ENCODE measurements at places on chromosomes 1 and 21.

DNA sequence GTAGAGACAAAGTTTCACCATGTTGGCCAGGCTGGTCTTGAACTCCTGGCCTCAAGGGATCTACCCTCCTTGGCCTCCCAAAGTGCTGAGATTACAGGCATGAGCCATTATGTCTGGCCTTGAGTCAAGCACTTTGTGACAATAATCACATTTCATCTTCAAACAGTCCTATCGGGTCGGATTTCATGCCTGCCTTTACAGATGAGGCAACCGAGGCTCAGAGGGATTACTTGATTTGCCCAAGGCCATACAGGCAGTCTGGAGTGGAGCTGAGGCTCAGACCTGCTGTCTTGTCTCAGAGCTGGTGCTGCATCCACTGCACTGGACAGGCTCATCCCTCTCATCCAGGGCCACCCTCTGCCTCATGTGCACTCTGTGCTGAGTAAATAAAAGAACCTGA lies 26.6 kb downstream of the FAM151A start:
- DNase-seq, result peak; percentile 54

DNA sequence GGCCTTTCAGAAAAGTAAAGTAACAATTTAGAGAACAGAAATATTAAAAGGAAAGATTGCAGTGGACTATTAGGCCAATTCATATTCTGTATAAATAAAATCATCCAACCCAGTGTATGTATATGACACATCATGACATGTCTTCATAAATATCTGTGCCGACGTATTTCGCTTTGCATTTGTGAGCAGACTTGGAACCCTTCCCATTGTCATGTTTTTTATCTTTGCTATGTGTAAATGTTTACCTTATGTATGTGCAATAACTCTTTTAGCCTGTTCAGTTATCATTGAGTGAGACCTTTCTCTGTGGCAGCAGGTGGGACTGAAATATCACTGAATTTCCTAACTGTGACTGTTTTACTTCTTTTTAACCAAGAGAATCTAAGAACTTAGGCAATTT lies 58.0 kb upstream of the FAM3B start:
- DNase-seq, result no peak

- peak; percentile 41 for DNase-seq
These were observed 38.5 kb upstream of the LDLRAP1 start for GRCh38 chr1:25504706-25505595.

DNA sequence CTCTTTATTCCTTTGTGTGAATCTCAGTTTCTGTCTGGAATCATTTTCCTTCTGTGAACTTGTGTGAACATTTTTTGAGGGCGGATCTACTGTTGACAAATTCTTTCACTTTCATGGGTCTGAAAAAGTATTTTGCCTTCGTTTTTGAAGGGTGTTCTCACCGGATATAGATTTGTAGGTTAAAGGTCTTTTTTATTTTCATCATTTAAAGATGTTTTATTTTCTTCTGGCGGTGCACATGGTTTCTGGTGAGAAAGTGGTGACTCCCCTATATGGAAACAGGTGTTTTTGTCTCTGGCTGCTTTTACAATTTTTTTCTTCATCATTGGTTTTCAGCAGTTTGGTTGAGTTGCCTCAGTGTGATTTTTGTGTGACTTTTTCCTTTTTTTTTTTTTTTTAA lies 94.9 kb downstream of the DYRK1A start:
- peak; percentile 36 for DNase-seq

- DNase-seq, result no peak
These were observed 42.5 kb upstream of the SYT2 start for GRCh38 chr1:202752774-202753173.

DNA sequence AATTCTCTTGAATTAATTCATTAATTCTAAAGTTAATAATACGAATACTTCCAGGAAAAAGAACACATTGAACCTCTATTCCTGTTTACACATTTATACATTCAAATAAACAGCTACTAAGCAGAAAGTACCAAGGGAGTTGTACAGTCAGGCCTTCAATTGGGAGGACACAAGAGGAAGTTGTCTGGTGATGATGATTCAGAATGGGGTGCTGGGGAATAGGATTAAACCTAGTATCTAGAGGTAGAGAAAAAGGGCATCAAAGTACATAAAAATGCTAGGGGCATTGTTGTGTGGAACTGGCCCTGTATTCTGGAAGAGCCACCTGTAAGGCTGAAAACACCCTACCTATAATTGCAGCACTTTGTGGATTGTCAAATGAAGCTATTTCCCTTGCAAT lies 71.7 kb upstream of the MROH9 start:
- no peak for DNase-seq

GRCh38 chr1:229251185-229251584 lies 19.7 kb upstream of the RAB4A start:
- DNase-seq, result no peak

DNA sequence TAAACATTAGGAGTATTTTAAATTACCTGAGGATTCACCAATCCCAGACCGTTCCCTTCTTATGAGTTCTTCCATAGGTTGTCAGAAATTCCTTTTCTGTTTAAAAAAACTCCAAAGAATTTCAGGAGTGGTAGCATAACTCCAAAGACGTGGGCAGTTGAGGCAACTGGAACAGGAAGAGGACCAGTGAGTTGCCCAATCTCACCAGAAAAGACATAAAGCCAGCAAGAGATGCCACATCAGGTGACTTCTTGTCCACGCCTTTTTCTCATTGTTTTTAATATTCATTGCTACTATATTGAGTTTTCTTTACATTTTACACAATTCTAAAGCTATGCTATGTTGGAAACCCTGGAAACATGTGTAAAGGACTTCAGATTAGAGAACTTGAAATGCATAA lies 88.1 kb upstream of the JAK1 start:
- no peak for DNase-seq

- peak; percentile 65 for DNase-seq
These were observed at the start of gene KCNE1 for GRCh38 chr21:34511787-34512455. Gene KCNE1 (minus strand): TSS chr21:34512210. CDS start chr21:34449634, 62,576 bp downstream.

DNA sequence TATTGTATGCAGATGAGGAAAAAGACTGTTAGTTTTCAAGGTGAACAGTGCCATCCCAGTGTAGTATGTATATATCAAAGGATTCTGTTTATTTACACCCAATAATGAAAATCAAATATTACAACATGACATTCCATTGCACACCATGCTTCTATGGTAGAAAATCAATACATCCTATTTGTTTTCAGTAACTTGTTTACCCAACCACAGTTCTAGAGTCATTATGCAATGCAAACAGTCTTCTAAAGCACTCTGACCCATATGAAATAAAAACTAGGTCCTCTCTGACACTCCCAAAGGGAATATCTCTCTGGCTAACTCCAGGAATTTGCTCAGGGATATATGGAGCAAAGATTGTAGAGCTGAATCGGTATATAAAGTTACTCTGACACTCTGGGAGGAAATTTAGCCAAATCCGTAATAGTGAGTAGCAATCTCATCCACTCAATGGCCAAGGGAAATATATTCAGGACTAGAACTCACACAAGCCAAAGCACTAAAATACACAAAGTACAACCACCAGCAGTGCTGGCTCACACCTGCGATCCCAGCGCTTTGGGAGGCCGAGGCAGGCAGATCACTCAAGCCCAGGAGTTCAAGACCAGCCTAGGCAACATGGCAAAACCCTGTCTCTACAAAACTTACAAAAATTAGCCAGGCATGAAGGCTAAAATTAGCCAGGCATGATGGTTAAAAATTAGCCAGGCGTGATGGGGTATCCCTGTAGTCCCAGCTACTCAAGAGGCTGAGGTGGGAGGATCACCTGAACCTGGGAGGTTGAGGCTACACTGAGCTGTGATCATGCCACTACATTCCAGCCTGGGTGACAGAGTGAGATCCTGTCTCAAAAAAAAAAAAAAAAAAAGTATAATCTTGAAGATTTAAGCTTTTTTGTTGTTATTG lies 75.2 kb downstream of the RERE start:
- no peak for DNase-seq

DNA sequence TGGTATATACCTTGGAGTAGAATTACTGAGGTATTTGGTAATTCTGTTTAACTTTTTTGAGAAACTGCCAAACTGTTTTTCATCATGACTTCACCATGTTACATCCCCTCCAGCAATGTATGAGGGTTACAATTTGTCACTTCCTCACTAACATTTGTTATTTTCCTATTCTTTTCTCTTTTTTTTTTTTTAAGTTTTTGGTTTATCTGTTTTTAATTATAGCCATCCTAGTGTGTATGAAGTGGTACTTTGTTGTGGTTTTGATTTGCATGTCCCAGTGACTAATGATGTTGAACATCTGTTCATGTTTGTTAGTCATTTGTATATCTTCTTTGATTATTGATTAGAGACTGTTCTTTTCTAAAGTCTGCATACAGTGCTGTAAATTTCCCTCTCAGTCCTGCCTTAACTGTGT lies 147.3 kb downstream of the HS2ST1 start:
- DNase-seq, result peak; percentile 61

DNA sequence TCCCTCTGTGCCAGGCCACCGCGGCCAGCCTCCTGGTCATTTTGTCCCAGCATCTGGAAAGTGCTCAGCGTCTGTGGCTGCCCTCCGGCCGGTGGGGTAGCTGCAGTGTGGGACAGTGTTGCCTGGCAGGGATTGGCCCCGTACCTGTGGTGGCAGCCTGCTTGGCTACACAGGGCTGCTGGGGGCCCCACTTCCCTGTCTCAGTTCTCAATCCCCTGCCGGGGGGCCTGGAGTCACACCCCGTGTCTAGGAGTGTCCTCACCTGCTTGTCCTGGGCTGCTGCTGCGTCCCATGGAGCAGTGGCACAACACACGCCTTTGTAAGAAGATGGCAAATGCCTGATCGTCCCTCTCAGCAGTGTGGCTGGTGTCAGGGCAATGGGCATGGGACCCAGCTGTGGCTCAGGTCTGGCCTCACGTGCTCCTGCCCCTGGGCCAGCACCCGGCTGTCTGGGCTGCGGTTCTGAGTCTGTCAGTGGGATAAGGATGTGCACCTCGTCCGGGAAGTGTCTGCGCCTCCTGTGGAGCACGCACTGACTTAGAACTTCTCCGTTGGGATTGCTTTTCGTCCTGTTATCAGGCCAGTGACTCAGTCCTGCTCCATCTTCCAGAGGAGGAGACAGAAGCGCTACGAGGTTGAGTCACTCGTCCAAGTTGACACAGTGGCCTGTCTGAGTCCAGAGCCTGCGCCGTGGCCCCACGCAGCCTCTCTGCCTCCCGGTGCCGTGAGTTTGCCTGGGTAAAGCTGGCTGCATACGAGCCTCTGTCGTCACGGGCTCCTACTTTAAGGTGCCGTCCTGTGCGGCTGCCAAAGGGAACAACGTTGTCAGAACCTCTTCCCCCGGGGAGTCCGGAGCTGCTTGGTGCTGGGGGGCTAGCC lies 41.0 kb downstream of the CRYAA start:
- DNase-seq, result no peak

DNA sequence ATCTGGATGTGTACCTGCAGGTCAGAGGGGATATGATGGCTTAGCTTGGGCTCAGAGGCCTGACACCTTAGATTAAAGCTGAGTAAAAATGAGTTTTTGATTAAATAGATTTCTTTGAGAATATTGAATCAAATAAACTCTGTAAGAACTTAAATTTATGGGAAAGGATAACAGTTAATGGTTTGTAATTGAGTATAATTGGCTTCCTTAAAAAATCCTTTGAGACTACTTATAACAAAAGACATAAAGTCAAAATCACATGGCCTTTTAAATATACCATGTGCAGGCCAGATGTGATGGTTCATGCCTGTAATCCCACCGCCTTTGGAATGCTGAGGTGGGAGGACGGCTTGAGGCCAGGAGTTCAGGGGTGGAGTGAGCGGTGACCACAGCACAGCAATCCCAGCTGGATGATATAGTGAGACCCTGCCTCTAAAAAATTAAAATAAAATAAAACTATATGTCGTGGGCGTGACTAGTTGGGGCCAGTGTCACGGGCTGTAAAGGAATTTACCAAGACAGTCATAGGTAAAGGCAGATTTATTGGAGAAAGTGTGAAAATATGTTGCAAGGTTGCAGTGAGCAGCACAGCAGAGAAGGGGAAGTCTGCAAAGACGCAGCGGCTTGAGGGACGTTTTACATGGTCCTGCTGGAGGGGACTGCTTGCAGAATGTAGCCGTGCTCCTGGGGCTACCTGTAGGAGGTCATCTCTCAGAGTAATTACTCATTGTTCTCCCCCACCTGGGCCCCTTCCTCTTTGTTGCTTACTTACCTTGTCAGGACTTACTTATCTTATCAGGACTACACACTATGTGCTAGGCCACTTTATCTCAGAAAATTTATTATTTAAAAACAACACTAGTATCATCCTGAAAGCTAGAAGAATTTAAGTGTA lies 122.3 kb downstream of the ZMYM4 start:
- no peak for DNase-seq

- DNase-seq, result no peak
These were observed 52.8 kb downstream of the ELK4 start for GRCh38 chr1:205578780-205579571.

GRCh38 chr1:203090421-203091198 lies 4.8 kb upstream of the MYOG start:
- peak; percentile 7 for DNase-seq

- peak; percentile 78 for DNase-seq
These were observed 479 bp downstream of the SELENOF start for GRCh38 chr1:86913399-86913895.

DNA sequence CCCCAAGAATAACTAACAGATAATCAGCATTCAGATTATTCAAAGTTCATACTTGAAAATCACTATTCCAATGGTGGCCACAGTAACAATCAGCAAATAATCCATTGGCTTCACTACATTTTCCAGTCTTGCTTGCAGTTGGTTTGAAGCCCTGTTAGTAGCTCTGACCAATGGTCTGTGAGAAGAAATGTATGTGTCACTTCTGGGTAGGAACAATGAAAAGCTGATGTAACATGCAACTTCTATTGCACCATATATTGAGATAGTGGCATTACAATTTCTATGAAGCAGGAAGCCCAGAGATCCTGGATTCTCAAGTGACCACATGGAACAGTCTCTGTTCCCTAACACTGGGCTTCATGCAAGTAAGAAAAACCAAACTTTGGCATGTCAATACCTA lies 250.9 kb upstream of the DAB1 start:
- peak; percentile 3 for DNase-seq

GRCh38 chr1:49060766-49061165 lies 284.1 kb upstream of the BEND5 start:
- DNase-seq, result peak; percentile 3

DNA sequence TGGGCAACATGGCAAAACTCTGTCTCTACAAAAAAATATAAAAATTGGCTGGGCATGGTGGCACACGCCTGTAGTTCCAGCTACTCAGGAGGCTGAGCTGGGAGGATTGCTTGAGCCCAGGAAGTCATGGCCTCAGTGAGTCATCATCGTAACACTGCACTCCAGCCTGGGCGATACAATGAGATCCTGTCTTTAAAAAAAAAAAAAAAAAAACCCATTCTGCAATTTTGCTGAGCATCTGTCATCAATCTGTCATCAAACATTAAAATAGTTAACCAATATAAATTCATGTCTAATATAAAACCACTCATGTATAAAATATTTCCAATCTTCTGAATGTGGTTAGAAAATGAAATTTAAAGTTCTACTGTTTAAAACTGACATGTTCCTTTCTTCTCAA lies 56.9 kb downstream of the LPAR3 start:
- DNase-seq, result no peak

GRCh38 chr1:12618661-12618964 lies 603 bp upstream of the DHRS3 start:
- no peak for DNase-seq

DNA sequence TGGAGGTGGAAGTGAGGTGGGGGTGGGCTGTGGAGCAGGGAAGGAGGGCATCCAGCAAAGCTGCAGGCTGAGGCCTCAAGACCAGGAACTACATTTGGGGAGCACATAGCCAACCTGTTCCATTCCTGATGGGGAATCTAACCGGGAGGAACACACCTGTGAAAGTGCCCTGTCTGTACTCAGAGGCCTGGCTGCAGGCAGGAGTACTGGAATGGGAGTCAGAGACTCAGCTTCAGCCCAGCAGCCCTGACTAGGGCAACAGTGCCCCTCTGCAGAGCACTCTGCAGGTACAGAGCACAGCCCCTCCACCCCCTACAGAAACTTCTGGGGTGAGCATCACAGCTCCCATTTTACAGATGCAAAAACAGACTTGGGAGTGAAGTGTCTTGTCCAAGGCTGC lies 126.4 kb downstream of the DMRTB1 start:
- no peak for DNase-seq
